ENCODE measurements at places on chromosomes 6 and 20. TPM values are rescaled to one million over a fixed set of nuclear protein-coding genes. Genes with fewer than 3 reads are reported as not detected.

CAGE1 gene
- not detected for total RNA-seq

DNA sequence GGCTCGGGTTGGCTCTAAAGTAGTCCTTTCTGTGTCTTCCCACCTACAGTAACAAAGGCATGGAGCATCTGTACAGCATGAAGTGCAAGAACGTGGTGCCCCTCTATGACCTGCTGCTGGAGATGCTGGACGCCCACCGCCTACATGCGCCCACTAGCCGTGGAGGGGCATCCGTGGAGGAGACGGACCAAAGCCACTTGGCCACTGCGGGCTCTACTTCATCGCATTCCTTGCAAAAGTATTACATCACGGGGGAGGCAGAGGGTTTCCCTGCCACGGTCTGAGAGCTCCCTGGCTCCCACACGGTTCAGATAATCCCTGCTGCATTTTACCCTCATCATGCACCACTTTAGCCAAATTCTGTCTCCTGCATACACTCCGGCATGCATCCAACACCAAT, 291.2 kb downstream of the ESR1 start:
- DNase-seq = no peak

DNA sequence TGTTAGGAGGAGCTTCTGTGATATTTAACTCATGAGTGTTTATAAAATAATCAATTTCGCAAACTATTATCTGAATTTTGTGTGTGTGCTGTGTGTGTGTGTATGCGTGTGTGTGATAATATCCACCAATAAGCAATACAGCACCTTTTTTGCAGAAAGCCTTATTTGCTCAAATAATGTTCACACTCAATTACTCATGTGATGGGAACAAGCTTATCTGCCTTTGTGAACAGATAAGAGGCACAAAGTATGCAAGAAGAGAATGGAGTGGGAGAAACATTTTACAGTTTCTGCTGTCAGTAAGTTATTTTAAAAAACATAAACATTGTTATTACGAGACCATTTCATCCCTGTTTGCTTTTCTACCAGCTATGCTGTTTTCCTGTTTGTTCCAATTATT, 36.7 kb upstream of the PTPRK start:
- no peak for DNase-seq

DNA sequence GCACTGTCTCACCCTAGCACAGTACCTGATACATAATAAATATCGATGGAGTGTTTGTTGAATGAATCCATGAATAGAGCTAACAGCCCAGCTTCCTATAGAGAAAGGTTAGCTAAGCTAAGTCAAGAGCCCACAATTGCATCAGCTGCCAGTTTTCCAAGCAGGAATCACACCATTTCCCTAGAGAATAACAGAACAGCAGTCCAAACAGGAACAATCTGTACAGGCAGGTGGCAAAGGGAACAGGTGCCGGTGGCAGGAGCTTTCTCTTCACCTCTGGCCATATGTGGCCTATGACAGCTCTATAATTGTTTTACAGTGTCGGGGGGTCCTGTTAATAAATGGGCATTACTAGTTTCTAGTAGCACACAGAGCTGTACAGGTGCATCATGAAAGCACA, 38.8 kb downstream of the ISM1 start:
- DNase-seq = no peak

DNA sequence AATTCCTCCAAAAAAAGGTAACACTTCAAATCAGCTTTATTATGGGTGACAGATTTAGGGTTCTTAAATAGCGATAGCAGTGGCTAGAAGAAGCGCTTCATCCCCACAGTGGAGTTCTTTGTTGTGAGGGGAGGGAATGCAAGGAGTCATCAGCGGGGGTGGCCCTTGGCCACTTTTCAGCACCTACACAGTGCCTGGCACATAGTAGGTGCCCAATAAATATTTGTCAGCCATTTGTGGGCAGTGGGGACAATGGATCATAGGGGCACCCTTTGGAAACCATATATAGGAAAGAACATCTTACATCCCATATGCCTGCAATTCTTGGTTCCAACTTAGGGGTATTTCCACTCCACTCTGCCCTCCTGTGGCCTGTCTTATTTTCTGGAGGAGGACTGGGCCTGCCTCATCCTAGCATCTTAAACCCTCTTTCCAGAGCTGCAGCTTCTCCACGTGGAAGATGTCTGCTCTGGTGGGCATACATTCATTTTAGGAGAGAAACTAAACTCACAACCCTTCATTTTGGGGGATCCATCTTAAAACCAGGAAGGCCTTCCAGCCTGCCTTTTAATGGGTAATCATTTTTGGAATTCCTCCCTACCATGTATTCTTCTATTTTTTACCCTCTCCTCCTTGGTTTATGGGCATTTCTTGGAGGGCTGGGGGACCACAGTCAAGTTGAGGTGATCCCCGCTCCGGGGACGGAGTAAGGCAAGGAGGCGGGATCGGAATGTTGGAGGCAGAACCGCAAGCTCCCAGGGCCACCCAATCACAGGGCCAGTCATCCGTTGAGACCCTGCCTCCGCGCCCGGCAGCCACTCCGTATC, 2.6 kb upstream of the GPSM3 start:
- no peak for DNase-seq

DNA sequence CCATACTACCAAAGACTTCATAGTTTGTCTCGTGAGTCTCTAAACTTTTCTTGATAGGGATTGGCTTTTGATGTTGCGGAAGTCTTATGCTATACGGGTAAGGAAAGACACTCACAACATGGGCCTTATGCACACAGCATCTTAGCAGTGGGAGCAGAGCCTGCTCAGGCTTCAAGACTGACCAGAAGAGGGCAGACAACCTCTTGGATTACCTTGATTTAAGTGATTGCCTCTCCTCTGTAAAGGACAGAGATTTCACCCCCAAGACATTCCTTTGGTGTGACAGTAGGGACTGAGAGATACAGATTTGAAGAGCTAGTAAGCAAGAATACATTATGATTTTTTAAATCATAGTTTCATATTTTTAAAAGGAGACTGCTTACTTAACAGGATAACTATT, 71.0 kb upstream of the SAMD3 start:
- DNase-seq = no peak

- no peak for DNase-seq
These were observed 58.9 kb upstream of the STX16 start for GRCh38 chr20:58592076-58592695.

- DNase-seq = no peak
These were observed 11.4 kb upstream of the RAMACL start for GRCh38 chr6:166597711-166598440.

- DNase-seq = no peak
These were observed 26.0 kb downstream of the SLC2A10 start for GRCh38 chr20:46735436-46735835.

DNA sequence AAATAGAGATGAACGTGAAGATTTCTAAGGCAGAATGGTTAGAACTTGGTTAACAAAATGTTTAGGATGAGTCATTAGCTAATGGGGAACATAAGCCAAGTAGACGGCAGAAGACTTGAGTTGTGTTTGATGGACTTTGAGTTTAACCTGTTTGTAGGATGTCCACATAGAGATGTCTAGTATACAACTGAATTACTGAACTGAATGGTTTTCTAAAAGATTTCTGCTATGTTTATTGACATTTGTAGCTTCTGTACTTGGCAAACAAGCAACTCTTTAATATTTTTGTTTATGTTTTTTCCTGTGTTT, 54.5 kb upstream of the DYNLRB1 start:
- DNase-seq = no peak

DNA sequence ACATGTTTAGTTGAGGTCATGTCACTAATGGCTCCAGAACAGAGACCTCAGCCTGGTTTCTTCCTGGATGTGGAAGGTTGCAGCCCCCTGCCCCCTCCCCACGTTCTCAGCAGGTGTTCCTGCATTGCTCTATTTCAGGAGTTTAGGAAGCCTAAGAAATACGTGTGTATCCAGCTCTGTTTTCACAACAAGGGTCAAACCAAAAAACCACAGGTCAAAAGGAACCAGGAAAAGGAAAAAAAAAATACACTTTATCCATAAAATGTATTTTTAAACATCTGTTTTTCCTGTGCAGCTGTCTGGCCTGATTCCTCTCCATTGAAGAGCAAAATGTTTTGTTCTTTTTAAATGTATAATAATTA, 107.9 kb upstream of the PLEKHG1 start:
- no peak for DNase-seq

GRCh38 chr20:3059489-3059888, 11.9 kb upstream of the OXT start:
- DNase-seq = no peak

- DNase-seq = no peak
These were observed 38.8 kb downstream of the CITED2 start for GRCh38 chr6:139335447-139336210.

GRCh38 chr6:14945461-14946185, 300.2 kb upstream of the JARID2 start:
- DNase-seq = no peak

REM1 gene
- total RNA-seq = 2.0 TPM

DNA sequence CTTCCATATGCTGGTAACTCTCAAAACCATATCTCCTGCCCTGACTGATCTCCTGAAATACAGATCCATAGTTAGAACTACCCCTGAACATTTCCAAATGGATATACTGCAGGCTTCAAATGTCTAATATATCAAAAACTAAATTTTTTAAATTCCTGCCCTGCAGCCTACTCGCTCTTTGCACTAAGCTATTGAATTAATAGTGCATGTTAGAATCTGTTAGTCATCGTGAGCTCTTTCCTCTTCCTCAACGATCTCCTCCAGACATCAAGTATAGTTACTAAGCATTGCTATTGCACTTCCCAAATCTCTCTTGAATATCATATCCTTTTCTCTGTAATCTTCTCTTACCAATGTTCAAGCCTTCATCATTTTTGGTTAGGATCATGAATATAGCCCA, 26.0 kb upstream of the RSPO3 start:
- DNase-seq = no peak

DNA sequence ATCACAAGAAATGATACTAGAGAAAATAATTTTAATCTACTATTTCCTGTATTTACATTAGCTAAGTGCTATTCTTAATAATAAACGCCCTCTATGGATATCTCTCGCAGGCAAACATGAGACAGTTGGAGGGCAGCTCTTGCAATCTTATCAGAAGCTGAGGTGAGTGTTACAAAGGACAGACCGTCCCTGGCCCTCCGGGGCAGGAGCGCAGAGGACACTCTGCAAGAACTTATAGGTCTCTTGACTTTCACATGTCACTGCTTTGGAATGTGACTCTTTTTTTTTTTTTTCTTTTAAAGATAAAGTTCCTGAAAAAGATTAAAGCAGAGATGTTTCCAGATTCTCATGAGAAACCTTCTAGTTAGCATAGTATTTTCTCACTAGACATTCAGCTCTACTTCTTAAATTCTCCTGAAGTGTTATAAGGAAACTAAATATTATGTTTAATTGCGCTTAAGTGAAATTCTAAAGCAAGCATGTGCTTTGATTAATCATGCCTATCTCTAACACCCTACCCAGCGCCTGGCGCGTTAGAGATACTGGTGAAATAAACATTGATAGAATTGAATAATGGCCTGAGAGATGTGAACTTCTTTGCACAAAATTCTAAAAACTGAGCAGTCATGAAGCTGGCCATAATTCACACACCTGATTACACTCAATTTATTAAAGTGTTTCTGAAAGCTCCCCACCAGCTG, 57.4 kb downstream of the SYTL3 start:
- peak; percentile 71 for DNase-seq

PPP1R14C gene
- 123 TPM for total RNA-seq

DNA sequence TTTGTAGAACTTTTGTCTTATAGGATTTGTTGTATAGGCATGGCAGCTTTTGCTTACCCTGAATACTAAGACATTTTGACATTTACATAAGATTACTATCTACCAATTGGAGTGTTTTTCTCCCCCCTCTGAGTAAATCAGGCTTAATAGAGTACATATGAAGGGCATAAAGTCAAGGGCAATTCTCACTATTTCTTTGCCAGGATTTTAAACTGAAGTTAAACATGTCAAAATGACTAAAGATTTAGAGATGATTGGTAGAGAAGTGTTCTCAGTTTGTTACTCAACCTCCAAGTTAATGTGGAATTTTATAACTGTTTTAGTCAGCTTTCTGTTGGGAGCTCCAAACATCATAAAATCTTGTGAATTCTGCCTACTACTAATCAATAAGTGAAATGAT, 157.8 kb downstream of the CDKAL1 start:
- DNase-seq = no peak

DNA sequence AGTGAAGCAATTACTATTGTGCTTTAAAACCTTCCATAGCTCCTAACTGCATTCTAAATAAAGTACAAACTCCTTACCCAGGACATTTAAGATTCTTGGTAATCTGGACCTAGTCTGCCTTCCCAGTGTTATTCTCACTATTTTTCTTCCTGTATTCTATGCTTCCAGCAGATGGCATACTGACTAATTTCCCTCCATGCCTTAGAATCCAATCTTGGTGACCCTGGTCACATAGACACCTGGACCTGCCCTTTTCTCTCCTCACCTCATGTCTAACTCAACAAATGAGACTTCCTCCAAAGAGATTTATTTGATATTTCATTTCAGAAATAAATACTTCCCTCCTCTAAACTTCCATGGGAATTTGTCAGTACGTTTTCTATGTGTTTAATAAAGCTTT, 25.8 kb downstream of the ROS1 start:
- no peak for DNase-seq

DNA sequence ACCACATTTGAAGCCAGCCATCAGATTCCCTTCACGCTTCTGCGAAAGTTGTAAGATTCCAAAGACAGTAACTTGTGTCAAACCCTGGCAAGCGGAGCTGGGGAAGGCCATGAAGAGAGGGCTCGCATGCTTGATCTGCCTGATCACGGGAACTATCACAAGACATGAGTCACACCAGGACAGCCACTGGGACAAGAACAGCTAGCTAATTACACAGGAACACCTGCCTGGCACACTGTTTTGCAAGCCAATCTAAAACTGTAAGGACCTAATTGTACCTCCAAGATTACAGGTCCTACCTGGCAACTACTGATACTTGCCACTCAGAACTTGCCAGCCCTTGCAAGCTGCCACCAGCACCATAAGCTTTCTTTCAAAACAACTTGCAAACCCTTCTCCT, 289.3 kb downstream of the KIF16B start:
- no peak for DNase-seq

MEP1A gene
- not detected for total RNA-seq

DEFB132 gene
- total RNA-seq = not detected

SAPCD1 gene
- total RNA-seq = 0.47 TPM

DNA sequence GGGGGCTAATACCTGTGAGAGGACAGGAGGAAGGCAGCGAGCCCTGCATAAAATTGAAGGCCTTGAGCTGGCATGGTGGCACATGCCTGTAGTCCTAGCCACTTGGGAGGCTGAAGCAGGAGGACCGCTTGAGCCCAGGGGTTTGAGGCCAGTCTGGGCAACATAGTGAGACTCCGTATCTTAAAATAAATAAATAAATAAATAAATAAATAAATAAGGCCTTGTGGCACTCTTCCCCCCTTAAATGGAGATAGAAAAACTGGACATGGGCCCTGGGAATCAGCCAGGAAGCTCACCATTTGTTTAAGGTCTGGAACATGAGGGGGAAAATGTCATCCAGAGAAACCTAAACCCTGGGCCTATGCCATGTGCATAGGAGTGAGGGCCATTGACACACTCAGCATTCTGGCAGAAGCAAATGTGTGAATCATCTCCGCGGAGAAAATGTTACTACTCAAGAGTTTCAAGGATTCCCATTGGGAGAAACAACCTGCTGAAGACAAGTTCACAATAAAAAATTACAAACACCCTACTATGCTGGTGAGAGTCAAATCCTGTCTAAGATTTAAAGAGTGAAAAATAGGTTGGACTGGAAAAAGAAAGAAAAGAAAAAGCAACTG, 51.9 kb upstream of the UBR2 start:
- no peak for DNase-seq

Data from left ventricle myocardium superior (tissue), 1 donor.